Left renal pelvis (tissue), 4 donors: ENCODE measurements at places on chromosomes 16 and 17. TPM values are rescaled to one million over a fixed set of nuclear protein-coding genes. Genes with fewer than 3 reads are reported as not detected.

Gene MEFV
- 0.22 TPM for polyA plus RNA-seq

Gene GAST
- not detected for polyA plus RNA-seq

GRCh38 chr16:66167564-66168291, 198.8 kb upstream of the CDH5 start:
- DNase-seq: no peak

Gene ASPHD1
- polyA plus RNA-seq: 0.53 TPM

GRCh38 chr17:50095626-50096037, 481 bp downstream of the PDK2 start:
- no peak for DNase-seq

- no peak for DNase-seq
Measured at GRCh38 chr17:364766-365165, 12.2 kb upstream of the RPH3AL start.

Gene UTS2R
- 1.2 TPM for polyA plus RNA-seq

Gene RRN3
- 46.4 TPM for polyA plus RNA-seq

DNA sequence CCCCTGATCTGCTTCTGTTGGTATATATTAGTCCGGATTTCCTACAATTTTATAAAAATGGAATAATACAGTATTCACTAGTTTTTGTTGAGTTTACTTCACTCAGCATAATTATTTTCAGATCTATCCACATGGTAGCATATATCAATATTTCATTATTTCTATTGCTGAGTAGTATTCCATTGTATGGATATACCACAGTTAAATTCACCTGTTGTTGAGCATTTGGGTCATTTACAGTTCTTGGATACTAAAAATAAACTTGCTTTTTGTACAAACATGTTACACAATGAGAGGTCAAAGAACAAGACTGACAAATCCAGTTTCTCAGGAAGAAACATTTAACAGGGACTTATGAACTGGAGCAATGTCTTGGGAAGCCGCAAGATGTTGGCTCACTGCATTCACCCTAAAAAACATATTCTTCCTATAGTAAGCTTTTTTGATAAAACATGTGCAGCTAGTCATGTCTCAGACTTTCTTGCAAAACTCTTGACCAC, 126.9 kb upstream of the HS3ST2 start:
- no peak for DNase-seq

DNA sequence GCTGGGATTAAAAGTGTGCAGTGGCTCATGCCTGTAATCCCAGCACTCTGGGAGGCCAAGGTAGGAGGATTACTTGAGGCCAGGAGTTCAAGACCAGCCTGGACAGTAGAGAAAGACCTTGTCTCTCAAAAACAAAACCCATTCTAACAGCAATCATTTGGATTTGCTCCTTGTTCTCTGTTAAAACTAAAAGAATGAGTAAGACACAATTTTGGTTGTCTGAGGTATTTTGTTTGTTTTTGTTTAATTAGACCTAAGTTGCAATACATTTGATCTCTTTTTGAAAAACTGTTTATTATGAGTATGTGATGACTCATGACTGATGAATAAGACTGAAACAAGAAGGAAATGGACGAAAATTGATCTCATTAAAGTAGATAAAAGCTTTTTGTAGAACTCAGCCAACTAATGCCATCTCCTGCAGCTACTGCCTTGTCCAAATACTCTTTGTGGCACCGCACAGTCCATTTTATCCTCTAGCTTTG, 29.0 kb downstream of the GLG1 start:
- no peak for DNase-seq

- DNase-seq: no peak
Measured at GRCh38 chr17:76784926-76785325, 47.0 kb downstream of the MFSD11 start.

DNA sequence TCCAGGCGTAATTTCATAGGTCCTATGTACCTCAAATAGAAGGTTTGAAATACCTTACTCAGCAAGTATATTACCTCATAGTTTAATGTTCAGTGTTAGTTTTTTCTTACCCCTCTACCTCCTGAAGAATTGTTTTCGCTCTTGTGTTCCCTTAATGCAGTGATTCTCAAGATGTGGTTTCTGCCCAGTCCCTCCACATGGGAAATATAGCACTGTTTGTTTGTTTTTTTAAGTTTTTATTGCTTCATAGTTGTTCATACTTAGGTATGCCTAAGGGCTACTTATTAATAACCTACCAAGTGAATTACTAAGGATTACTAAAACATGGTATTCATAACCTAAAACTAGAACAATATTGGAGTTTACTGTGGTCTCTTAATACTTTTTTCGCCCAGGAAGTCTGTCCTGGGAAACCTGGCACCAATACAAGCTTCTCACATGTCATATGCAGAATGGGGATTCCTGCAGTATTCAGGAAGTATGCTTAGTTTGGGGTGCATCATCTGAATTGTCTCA, 5.0 kb downstream of the RSPRY1 start:
- no peak for DNase-seq

- no peak for DNase-seq
Measured at GRCh38 chr17:57862694-57863667, 13.1 kb upstream of the MRPS23 start.

DNA sequence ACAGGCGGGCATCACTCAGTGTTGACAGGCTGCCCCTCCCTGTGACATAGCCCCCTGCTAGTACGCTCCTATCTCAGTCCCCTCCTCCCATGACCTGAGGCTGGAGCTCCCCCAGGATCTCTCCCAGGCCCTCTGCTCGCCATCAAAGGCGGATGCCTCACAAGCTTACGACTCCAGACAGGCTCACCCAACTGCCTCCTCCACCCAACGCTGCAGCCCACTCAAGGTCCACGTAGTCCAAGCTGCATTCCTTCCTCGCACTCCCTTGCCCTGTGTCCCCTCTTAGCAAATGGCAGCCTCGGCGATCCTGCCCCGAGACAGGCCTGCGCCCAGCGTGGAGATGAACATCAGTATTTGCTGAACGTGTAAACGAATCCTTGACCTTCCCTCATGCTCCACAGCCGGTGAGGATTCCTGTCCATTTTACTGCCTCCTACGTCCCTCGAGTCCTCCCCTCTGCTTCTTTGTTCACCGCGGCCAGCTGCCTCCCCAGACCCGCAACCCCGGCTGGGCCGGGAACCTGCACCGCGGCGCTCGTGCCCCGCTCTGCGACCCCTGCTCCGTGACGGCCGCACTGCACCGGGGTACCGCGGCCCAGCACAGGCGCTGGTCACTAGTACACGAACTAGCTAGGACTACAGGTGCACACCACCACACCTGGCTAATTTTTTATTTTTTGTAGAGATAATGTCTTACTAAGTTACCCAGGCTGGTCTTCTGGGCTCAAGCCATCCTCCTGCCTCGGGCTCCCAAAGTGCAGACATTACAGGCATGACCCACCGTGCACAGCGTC, 838 bp upstream of the TMEM97 start:
- DNase-seq: no peak

Gene NPIPB9
- 3.8 TPM for polyA plus RNA-seq

DNA sequence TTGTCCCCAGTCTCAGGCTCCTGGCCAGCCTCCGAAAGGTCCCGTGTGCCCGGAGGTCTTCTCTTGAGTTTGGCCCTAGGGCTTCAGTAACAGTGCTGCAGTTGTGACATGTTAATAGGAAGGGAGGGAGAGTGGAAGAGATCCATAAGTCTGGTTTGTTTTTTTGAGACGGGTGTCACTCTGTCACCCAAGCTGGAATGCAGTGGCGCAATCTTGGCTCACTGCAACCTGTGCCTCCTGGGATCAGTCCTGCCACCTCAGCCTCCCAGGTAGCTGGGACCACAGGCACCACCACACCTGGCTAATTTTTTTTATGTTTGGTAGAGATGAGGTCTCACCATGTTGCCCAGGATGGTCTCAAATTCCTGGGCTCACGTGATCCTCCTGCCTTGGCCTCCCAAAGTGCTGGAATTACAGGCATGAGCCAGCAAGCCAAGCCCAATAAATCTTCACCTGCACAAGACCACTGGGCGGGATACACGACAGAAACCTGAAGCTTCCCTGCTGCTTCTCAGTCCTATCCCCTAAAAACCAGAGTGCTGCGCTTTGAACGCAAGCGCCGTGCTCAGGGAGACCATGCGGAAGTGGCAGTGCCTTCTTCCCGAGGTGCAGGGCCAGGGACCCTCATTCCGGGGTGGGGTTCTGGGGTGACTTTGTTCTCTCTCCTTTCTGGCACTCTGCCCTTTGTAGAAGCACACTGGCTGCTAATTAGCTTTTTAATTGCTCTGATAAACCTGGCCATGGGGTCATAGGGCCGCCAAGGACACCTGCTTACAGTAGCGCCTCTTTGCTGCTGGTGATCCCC, 10.9 kb downstream of the TRAF7 start:
- DNase-seq: no peak

GRCh38 chr16:2039274-2040031, 8.2 kb downstream of the NTHL1 start:
- DNase-seq: no peak

DNA sequence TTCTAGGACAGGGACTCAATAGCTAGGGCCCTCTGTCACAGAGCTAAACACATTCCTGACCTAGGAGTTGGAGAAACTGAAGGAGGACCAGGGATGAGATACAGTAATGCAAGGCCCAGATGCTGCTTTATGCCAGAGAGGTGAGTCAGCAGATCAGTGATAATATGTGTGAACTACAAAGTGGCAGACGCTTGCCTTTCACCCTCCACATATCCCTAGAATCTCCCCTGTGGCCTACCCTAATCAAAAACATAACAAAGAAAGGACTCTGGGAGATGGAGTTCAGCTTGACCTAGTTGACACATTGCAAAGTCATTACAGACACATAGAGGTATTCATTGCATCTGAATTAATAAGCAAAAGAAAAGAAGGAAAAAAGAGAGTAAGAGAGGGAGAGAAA, 417.6 kb upstream of the DYNLRB2 start:
- DNase-seq: no peak

DNA sequence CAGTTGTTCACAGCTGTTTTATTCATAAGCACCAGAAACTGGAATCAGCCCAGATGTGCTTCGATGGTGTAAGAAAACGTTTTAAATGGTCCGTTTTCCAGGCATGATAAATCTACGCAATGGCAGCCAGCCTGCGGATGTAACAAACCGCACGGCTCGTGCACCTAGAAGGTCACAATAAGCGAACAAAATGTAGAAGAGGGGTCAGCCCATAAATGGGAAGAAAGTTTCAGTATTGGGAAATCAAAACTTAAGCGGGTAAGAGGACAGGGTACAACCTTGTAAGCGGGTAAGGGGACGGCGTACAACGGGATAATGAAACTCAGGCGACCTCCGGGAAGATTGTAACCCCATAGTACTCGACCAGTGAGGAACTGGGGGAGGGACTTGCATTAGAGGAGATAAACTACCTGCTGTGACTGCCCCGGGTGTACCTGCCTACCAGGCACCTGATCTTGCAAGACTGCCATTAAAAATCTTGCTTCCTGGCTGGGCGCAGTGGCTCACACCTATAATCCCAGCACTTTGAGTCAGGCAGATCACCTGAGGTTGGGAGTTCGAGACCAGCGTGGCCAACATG, 66.6 kb downstream of the ANKRD11 start:
- no peak for DNase-seq

DNA sequence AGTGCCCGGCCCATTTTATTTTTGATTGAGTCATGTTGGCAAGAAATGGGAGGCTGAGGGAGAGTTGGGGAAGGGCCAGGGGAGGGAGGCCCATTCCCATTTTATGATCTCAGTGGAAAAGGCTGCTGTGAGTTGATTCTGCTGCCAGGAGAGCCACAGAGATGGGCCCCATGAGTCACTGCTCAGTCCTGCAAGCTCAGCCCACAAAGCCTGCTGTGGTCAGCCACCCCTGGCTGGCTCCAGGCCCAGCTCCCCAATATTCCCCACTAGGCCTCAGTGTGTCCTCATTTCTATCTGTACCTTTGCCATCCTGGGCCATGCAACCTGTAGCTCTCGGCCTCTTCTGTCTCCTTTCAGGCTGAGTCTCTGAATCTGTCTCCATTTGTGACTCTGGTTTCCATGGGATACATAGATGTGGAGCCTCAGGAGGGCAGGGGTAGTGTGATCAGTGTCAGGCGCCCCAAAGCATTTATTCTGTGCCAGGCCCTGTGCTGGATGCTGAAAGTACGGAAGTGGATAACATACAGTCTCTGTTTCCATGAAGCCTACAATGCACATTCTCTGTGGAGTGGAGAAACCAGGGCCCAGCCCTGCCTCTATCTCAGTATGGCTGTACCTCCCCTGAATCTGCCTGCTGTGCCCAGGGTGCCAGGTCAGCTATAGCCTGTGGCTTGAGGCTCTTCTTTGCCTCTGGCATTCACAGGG, 1.9 kb upstream of the PLEKHG4 start:
- no peak for DNase-seq

Gene CPHXL2
- polyA plus RNA-seq: 0.19 TPM

- no peak for DNase-seq
Measured at GRCh38 chr17:68480885-68481284, 23.6 kb upstream of the WIPI1 start.

Gene CRHR1
- 0.98 TPM for polyA plus RNA-seq

GRCh38 chr16:79599837-79600637, 500 bp downstream of the MAF start:
- DNase-seq: no peak

Gene CAVIN1
- 67.3 TPM for polyA plus RNA-seq

Gene EXOC7
- 149 TPM for polyA plus RNA-seq

DNA sequence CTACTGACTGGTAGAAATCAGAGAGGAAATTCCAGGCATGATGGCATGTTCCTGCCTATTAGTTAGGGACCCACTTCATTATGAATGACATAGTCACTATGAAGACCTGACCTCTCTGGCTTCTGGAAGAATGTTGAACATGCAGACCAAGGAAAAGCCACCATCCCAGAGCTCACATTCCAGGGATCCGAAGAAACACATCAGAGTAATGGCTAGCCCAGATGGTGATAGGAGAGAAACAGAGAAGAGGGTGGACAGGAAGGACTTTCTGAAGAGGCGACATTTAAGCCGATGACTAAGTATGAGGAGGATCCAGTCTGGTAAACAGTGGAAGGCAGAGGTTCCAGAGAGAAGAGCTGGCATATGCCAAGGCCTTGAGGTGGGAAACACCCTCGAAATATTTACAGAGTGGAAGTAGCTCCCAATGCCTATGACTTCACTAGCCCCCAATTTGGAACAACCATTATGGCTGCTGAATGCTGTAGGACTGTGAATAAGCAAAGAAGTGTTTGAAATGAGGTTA, 216.2 kb downstream of the RBFOX1 start:
- no peak for DNase-seq

Gene RBFOX1
- 1.8 TPM for polyA plus RNA-seq

DNA sequence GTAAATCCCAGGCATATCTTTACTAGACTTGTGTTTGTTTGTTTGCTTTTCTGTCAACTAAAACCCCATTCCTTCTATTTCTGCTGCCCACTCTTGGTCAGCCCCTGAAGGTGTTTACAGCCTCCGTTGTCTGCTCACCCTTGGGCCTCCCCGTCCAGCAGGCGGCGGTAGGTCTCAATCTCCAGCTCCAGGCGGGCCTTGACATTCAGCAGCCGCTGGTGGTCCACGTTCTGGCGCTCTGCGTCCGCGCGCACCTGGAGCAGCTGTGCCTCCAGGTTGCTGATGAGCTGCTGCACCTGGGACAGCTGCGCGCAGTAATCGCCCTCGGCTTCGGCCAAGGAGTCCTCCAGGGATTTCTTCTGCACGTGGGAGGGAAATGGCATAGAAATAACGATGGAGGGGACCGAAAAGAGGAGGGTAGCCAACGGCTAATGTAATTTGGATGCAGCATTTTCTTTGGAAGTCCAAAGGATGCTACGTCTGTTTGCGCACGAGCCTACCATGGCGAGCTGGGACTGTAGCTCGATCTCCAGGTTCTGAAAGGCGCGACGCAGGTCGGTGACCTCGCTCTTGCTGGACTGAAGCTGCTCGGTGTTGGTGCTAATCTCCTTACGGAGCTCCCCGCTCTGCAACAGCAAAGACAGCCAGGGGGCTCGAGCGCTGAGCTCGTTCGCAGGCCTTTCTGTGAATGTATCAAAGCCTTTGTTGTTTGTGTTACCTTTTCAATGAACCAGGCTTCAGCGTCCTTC, 3.9 kb downstream of the KRT12 start:
- DNase-seq: no peak

Gene HCRT
- not detected for polyA plus RNA-seq

Gene NPIPB6
- polyA plus RNA-seq: 2.3 TPM

Gene SLC12A3
- polyA plus RNA-seq: 1.3 TPM
